ENCODE measurements at places on chromosomes 4 and X.

DNA sequence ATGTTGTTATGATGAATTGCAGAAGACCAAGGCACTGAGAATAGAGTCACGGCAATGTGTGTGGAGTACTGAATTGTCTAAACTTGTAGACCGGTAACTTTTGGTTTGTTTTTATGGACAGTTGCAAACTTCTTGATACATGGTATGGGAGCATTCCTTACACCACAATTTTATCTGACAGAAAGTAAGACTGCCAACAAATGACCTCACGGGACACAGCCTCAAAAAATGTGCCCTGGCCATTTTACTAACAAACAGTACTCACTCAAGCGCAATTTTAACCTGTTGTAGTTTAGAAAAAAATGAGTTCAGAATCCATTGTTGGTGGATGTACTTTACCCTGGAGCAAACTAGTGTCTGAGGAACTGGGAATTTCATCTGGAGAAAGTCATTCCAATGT lies 321.2 kb downstream of the CAMK2D start:
- no peak for DNase-seq

GRCh38 chrX:136097871-136098805 lies 49.2 kb upstream of the FHL1 start:
- no peak for DNase-seq

DNA sequence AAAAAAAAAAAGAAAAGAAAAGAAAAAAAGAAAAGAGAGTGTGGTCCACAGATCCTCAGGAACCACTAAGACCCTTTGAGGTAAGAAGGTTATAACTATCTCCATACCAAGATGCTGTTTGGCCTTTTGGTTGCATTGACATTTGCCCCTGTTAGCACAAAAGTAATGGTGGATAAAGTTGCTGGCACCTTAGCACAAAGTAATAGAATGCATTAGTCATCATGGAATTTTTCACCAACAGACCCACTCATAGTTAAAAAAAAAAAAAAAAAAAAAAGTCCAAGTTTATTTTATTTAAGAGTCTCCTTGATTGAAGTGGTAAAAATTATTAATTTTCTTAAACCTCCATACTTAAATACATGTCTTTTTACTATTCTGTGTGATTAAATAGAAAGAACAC lies 78.4 kb upstream of the RBPJ start:
- peak; percentile 15 for DNase-seq

DNA sequence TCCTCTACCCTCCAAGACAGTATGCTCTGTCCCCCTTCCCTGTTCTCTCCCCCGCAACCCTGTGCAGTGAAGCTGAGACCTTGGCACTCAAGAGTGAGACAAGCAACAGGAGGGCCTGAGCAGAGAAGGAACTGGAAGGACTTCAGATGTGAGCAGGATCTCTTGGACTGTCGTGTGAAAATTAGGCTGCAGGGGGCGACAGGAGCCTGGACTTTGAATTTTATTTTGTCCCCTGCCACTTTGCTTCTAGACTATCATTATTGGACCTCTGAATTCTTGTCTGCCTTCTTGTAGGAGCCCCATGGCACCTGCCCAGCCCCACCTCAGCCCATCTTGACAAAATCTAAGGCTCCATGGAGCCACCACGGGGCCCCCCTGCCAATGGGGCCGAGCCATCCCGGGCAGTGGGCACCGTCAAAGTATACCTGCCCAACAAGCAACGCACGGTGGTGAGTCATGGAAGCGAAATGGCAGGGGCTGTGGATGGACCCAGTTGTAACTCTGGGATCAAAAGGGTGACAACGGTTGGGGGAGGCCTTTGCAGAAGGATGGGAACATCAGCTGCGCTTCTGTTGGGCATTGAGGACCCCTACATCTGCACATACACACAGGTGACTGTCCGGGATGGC lies 1.7 kb downstream of the ARAF start:
- DNase-seq = no peak

DNA sequence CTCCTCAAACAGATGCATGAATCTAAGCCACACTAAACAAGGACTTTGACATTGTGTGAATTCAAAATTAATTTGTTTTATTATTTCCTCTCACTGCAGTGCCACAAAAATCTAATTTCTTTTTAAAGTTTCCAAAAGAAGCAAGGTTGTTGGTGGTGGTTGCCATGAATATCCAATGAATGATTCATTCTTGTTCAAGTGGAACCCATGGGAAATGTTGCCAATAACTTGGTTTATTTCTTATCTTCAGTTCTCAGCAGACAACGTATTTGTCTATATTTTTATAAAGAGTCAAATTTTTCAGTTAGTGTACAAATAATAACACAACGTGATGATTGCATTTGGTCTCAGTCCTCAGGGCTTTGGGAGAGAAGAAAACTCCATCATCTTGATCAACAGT lies 309.4 kb upstream of the NOCT start:
- no peak for DNase-seq

DNA sequence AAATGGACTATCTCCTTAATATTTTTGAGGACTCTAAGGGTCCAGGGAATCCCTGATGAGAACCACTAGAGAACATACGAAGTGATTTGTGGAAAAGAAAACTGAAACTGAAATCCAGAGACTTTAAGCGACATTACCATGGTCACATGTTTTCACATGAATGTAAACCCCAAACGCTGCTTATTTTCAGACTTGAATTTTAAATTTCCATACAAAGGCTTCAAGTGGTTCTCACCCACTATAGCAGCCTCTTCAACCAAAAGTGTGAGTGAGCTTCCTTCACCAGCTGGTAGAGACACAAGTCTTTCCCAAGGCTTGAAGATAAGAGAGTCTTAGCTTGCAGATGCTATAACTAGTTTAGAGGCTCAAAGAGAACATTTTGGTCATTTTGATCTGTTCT lies 232.7 kb downstream of the MGST2 start:
- no peak for DNase-seq

GRCh38 chr4:171602638-171603355 lies 210.4 kb upstream of the GALNTL6 start:
- no peak for DNase-seq

DNA sequence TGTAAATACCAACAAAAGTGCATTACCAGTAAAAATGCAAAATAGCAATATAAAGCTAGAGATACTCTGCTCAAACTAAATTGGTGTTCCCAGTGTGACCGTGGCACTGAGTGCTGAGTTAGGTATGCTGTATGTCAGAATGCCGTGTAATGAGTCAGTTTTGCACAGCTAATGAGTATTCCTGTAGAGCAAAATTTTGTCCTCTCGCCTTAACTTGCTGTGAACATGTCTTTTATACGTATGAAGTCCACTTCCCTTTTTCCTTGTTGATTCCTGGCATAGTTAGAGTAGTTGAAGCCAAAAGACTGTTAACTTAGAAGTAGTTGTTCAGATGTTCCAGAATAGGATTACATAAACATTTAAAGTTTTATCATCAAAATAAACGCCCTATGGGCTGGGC lies 11.5 kb downstream of the DCLK2 start:
- no peak for DNase-seq

DNA sequence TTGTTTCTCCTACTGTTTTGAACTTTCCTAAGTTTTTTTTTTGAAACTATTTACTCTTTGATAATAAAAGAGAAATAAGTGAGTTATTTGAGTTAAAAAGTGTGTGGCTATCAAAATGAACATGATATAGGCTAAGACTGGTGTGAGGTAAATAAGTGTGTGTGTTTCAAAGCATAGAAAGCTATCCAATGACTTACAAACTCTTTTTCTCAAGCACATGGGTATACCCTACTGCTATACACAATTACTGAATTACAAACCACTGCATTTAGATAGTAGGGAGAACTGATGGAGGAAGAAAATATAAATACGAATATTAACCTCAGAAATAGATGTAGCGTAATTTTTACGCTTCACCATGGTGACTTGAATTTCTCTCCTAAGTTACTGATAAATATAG lies 305.8 kb upstream of the ANXA10 start:
- no peak for DNase-seq

All from amniotic epithelial cell (primary cell).